GM03348 (cell line): ENCODE measurements at places on chromosomes 1 and 21.

- DNase-seq: no peak
Observed at GRCh38 chr1:16142383-16142995, 13.4 kb downstream of the EPHA2 start.

DNA sequence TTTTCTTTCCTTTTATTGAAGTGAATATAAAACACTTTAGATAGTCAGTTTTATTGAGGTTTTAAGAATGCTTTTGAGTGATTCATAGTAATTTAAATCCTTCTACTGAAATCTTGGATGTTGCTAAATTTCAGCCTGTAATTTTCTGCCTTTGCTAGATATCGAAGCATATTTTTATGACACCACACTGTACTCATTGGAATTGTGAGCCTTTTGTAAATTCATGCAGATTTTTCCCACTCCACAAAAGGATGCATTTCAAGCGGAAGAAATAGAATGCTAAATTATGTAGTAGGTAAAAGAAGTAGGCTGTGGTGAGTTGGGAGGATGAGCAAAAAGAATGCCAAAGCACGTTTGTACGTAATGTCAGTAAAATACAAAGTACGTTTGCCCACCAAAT, 13.8 kb downstream of the SNX7 start:
- DNase-seq: peak; percentile 33

DNA sequence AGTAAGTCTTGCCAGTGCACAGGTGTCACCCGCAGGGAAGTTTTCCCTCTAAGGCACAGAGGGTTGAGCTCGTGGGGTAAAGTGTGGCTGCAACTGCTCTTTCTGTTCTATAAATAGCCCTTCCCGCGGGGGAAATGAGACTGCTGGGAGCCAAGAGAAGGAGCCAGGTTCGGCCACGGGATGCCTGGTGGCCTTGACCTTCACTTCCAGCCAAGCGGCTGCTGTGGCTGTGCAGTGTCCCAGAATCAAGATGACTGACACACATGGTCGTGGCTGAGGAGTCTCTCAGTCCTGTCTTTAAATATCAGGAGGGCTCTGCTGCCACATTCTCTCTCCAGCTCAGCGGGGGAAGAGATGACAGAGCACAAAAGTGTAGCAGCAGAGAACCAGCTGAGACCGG, 154.1 kb upstream of the VAMP3 start:
- no peak for DNase-seq

GRCh38 chr1:68175621-68176398, 56.5 kb downstream of the WLS start:
- no peak for DNase-seq

- DNase-seq: no peak
Observed at GRCh38 chr1:219020386-219020785, 153.3 kb upstream of the LYPLAL1 start.
